ENCODE measurements at places on chromosomes 11 and 22.

- no peak for DNase-seq
Measured at GRCh38 chr11:118789501-118790356, 1.2 kb downstream of the DDX6 start.

DNA sequence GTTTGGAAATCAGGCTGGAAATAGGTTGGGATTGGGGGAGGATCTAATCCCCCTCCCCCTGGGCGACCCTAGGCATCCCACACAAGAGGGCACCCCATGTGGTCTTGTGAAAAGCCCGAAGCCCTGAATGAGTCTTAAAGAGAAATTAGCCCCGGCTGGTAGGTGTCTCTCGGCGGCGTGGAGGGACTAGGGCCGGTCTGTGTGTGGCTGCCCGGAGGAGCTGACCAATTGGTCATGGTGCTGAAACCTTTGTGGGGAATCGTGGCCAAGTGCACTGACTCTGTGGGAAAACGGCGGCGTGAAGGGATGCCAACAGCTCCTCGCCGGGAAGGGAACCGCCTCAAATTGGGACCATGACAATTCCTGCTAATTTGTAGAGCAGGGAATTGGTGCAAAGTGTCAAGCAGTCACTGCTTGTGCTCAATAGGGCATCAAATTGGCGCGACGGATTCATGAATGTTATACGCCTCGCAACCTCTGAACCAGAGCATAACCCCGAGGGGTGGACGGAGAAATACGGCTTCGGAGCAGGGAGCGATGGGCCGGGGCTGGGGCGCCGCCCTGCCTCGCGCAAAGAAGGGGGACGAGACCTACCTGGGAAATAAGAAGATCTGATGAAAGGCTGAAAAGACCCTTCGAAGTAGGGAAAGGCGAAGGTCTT is 1.5 kb downstream of the DBX1 start:
- no peak for DNase-seq

DNA sequence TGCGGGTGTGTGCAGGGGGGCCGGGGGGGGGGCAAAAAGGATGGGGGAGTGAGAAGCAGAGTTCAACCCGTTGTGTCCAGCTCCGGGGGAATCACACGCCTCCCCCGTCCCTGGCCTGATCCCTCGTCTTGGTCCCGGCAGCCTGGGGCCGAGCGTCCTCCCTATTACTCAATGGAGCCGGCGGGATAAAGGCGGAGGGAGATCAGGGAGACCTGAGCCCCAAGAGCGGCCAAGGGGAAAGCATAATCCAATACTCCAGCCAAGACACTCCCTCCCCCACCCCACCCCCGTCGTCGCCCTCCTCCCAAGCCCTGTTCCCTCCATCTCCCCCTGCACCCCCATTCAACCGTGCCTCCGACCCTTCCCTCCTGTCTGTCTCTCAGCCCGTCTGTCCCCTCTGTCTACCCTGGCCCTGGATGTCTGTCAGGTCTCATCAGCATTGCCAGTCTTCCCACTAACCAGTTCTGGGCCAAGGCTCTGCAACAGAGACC is 2.6 kb downstream of the PHOX2A start:
- DNase-seq = no peak

- no peak for DNase-seq
Measured at GRCh38 chr11:24885580-24886173, 388.8 kb downstream of the LUZP2 start.

DNA sequence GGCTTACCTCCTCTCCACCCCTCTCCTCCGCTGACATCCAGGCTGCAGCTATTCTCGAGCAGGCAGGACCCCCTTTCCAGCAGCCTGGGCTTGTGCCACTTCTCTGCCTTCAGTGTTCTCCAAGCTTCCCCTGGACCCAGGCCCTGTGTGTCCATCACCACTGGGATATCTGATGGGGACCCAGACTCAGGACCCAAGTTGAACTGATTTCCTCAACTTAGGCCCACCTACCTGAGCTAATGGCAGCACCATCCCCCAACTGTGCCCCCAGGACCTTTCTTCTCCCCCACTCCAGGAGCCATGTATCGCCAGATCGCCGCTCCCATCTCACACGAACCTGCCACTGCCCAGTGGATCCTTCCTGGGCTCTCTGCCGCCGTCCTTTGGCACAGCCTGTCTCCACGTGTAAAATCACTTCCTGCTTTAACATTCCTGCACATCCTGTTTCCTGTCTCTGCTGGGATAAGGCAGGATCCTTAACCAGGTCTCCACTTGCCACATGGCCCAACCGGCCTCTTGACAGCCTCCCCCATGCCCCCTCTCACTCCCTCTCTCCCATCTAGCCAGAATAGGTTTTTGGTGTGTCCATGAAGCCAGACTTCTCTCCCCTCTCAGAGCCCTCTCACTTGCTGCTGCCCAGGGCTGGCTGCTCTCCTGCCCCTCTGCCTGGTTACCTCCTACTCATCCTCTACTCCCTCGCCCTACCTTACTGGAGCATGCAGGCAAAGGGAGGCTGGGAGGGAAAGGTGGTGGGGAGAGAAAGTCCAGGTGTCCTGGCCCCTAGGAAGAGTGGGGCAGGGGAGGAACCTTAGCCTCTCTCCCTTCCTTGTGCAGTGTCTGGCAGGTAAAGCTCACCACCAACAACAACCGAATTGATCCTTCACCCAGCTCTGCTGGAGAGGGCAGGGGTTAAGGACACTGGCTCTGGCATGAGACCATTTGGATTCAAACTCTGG is 9.4 kb downstream of the SPATA19 start:
- no peak for DNase-seq

DNA sequence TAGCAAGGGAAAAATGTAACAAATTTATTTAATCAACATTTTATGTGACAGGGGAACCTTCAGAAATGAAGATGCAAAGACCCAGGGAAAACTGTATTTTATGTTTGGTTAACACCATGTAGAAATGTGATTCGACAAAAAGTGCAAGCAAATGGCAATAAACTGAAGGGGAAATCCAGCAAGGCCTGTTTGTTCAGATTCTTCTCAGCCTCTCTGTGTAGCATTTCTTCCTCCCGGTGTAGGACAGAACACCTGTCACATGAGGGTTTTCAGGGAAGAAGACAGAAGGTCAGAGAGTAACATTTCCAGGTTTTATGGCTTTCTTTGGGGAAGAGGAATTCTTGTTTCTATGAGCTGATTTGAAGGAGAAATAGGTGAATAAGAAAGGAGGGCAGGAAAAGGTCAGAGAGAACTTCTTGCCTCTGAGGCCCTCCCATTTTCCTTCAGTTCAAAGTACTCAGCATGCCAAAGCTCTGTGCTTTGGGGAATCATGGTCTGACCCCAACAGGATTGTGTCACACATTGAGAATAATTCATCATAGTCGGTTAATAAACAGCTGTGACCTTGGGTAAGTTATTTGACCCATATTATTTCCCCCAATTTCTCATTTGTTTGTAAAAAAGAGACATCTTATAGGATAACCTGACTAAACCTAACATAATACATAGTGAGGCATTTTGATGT is 45.5 kb upstream of the ME3 start:
- no peak for DNase-seq

GRCh38 chr22:16960884-16961249 is 47.2 kb downstream of the GAB4 start:
- DNase-seq = no peak

DNA sequence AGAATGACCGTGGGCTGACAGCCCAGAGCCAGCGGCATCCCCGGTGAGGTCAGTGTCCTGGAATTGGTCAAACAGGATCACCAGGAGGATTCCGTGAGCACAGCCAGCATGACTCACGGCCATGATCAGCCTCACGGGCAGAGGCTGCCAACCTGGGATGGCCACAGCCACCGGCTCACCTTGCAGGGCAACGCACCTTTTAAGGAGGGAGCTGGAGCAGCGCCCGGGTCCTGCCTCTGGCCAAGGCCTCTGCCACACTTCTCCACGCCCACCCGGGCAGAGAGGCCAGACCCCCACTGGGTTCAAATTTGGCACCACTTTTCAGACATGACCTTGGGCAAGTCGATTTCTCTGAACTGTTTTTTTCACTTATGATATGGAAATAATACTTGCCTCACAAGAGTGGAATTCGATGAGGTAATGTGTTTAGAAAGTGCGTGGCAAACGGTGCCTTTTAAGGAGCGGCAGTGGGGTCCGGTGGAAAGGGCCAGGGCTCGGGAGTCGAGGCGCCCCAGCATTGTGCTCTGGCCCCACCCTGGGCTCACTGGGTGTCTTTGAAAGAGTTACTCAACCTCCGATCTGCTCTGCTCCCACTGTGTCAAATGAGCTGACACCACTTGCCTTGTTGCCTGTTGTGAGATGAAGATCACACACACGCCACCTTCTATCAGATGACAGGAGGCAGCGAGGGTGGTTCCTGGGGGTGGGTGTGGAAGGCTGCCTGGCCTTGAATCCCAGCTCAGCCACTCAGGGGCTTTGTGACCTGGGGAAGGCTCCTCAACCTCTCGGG is 16.0 kb downstream of the TXN2 start:
- DNase-seq = no peak

- no peak for DNase-seq
Measured at GRCh38 chr11:30983143-30983542, 386.4 kb downstream of the DCDC1 start.
